ENCODE measurements at places on chromosomes 16 and 17.
A peak's percentile ranks its signal among the peaks of the same experiment; 100 is the strongest.

- no peak for DNase-seq
These were observed 49.0 kb upstream of the ACSM2B start for GRCh38 chr16:20624882-20625807.

DNA sequence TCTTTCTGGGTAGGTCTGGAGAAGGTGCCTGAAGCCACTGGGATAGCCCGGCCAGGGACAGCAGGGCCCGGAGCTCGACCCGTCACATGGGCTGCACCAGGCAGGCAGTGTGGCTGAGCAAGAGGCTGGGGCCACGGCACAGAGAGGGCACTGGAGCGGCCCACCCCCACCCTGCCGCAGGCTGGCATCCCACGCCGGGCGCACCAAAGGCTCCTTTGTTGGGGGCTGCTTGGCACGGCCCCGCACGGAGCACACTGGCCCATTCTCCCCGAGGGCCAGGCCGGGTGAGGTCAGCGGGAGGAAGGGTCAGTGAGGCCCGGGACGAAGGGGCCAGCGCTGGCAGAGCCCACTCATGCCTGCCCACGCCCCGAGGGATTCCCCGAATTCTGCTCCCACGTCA is 36.5 kb upstream of the PVALEF start:
- DNase-seq, result no peak

GRCh38 chr17:70144260-70144846 is 25.0 kb upstream of the KCNJ2 start:
- peak; percentile 31 for DNase-seq

GRCh38 chr17:63113167-63113566 is 147.1 kb downstream of the TANC2 start:
- DNase-seq, result no peak

DNA sequence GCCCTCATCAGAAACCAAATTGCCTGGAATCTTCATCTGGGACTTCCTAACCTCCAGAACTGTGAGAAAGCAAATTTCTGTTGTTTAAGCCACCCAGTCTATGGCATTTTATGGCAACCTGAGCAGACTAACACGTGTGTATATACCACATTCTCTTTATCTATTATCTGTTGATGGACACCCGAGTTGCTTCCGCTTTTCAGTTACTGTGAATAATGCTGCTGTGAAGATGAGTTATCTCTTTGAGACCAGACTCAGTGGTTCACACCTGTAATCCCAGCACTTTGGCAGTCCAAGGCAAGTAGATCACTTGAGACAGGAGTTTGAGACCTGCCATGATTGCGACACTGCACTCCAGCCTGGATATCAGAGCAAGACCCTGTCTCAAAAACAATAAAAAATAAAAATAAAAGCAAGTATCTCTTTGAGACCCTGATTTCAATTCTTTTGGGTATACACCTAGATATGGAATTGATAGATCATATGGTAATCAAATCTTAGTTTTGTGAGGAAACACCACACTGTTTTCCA is 27.2 kb upstream of the CNEP1R1 start:
- DNase-seq, result no peak

- DNase-seq, result peak; percentile 53
These were observed 966 bp downstream of the SLFN14 start for GRCh38 chr17:35559495-35560210.

- peak; percentile 81 for DNase-seq
These were observed 26.3 kb upstream of the HS3ST2 start for GRCh38 chr16:22787466-22788192.

GRCh38 chr16:19281246-19281645 is 4.3 kb upstream of the CLEC19A start:
- DNase-seq, result no peak

GRCh38 chr17:68141050-68141449 is 105.5 kb downstream of the KPNA2 start:
- no peak for DNase-seq

- no peak for DNase-seq
These were observed 51.6 kb downstream of the PRKCA start for GRCh38 chr17:66353937-66354401.

- no peak for DNase-seq
These were observed 101.7 kb downstream of the ABCC1 start for GRCh38 chr16:16051132-16051531.

DNA sequence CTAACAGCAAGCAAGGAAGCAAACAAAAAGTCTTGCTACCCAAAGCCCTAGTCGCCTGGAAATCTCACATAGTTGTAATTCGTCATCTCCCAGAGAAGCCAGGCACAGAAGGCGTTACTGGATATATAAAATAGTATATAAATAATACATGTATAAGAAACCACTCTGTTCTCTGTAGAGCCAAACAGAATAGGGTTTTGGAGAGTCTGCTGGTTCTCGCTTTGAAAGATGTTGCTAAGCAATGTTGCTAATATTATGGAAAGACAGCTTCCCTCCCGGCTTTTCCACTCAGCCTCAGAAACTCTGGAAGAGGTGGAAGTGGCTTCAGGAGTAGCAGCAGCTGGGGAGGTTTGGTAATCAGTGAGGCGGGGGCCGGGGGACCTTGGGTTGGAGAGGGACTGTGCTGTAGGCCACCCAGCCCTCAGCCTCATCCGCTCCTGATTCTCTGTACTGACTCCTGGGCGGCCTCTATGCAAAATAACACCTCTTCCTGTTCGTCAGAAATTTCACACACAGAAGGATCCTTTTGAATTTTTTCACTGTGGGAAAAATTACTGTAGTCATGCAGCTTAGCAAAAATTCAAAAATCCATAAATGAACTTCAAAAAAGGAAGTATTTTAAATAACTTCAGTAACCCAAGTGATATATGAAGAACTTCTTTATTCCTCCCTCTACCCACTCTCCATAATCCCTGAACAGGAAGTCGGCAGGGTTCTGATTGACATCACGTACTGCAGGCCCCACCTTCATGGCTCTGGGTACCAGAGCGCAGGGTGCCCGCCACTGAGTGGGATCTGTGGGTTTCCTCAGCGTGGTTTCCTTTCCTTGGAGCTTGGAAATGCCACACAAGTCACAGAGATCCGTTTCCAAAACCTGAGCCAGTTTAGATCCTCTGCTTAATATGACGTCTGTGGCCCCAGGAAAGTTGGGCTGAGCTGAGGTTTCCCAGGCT is 51.4 kb downstream of the RAP1GAP2 start:
- DNase-seq, result peak; percentile 83

GRCh38 chr17:78883089-78883532 is 19.9 kb downstream of the CEP295NL start:
- DNase-seq, result no peak

- peak; percentile 84 for DNase-seq
These were observed 21.4 kb downstream of the ALOX15B start for GRCh38 chr17:8060274-8060673.

DNA sequence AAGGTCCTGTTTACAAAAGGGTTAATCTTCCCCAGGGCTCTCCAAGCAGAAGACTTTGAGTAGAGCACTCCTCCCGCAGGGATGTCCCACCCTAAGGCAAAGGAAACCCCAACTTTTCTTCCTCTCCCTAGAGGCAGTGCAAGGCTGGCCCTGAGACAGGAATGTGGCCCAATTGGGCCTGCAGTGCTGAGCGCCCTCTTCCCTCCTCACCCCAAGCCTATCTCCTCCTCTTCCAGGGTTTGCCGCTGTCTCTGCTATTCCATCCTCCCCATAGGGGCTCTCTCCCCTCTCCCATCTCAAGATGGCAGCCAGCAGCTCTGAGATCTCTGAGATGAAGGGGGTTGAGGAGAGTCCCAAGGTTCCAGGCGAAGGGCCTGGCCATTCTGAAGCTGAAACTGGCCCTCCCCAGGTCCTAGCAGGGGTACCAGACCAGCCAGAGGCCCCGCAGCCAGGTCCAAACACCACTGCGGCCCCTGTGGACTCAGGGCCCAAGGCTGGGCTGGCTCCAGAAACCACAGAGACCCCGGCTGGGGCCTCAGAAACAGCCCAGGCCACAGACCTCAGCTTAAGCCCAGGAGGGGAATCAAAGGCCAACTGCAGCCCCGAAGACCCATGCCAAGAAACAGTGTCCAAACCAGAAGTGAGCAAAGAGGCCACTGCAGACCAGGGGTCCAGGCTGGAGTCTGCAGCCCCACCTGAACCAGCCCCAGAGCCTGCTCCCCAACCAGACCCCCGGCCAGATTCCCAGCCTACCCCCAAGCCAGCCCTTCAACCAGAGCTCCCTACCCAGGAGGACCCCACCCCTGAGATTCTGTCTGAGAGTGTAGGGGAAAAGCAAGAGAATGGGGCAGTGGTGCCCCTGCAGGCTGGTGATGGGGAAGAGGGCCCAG is 1.0 kb downstream of the PRRT2 start:
- DNase-seq, result no peak

DNA sequence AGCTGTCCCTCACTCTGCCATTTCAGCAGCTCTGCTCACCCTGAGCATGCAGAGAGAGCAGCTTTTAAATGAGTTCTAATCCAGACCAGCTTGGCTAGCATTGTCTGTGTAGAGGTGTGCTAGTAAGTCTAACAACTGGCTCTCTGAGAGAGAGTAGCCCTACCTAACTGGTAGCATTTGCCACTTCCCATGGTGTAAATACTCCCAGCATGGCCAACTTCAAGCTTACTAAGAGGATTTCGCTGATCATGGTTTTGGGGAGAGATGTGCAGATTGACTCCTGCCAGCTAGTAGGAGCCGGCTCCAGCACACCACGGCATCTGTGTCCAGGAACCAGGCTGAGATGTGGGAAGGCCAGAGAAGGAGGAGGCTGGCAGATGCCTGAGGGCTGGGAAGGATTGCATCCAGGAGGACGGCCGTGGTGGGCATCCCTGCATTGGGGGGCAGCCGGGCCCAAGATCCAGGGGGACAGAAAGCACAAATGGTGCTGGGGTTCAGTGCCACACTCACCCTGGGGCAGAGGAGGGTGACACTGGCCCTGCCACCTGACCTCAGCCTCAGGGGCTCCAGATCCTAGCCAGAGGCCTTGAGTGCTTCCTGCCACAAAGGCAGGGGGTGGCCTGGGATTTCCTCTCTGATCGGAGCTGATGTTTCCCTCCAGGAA is 394.9 kb upstream of the TNRC6C start:
- no peak for DNase-seq

DNA sequence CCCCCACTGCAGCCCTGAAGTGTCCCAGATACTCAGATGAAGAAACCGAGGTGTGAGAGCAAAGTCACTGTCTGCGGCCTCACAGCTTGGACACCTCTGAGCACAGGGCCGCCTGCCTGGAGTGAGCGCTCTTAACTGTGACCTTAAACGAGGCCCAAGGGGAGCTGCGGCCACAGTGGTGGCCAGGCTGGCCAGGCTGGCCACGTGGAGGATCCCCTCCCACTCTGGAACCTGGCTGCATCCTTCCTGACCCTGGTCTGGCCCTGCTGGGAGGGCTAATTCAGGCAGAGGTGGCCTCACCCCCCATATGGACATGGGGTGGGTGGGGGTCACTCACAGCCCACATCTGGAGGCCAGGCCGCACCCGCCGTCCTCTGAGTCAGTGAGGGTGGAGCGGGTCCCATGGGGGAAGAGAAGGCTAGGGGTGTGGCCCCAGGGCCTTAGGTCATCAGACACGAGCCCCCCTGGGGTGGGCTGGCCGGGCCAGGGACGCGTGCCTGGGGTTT is 6.6 kb downstream of the VASN start:
- no peak for DNase-seq

- DNase-seq, result no peak
These were observed 58.2 kb downstream of the CNTNAP4 start for GRCh38 chr16:76335180-76335974.

- no peak for DNase-seq
These were observed 129.1 kb downstream of the SNX11 start for GRCh38 chr17:48236681-48237134.

- peak; percentile 71 for DNase-seq
These were observed at the start of gene USP43 for GRCh38 chr17:9644910-9645751. USP43 (plus strand) TSS chr17:9645517; CDS start chr17:9645633, 116 bp downstream.

DNA sequence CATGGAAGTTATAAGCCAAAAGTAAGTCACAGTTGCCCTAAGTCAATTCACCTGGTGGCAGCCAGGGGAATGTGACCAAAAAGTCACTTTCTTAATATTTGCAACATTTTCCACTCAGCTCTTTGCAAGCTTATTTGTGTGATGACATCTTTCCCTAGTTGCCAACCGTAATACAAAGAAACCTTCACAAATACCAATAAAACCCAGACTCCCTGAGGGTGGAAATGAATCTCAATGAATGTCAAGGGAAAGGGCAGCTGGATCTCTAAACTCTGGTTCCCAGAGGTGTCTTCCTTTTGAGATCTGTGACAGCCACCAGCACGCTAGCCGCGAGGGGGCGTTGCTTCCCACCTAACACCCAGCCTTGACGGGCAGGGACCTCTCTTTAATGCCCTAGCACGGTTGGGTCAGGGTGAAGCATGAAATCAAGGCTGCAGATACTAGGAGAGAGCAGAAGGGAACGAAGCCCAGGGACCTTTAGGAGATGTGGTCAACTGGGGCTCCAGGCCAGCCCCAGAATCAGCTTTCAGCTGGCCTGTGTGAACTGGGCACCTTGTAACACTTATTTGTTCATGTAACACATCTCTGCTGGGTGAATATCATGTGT is 82.2 kb downstream of the CMC2 start:
- DNase-seq, result peak; percentile 68

DNA sequence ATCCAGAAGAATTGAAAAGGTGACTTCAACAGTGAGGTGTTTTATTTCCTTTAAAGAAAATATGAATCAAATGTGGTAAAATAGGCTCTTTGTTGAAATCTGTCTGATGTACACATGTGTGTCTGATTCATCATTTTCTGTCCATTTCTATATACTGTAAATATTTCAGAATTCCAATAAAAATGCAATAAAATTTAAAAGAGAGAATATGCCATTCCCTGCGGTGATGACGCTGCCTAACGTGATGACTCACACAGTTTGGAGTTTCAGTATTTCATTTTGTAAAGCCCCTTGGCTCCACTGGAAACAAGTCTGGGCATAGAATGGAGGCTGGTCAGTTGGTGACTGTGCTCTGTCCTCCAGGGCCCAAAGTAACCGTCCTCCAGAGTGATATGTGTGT is 482.5 kb upstream of the CDH5 start:
- no peak for DNase-seq

DNA sequence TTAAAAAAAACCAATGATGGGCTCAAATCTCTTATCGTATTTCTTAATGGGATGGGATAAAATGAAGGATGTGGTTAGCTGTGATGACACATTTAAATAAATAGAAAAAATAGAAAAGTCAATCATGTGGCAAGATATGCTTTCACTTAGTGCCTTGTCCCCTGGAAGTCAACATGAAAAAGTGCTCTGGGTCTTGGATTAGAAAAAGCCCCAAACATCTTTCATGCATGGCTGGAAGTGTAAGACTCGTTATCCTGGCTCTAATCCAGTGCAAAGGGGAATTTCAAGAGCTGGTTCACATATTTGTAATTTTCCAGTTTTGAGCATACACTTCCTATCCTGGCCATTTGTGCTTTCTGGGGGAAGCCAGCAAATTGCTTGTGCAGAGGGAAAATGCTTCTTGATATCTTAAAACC is 160.9 kb downstream of the MAP2K6 start:
- no peak for DNase-seq

DNA sequence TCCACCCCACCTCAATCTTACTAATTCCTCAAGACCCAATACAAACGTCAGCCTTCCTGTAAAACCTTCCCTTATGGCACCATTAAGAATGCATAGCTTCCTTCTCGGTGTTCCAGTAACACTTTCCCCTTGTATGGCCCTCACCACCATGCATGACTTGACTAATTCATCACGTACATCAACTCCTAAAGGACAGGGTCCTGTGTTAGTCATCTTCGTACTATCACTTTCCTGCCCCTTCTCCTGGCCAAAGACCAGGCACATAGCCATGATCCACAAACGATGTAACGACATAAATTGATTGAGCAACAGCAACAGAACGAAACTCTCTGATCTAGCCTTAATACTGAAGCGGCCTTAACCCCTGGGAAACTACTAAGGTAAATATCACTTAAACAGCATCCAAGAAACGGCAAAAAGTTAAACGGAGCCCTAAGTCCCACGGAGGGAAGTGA is 612 bp downstream of the PSMD12 start:
- DNase-seq, result peak; percentile 56
